ENCODE measurements at places on chromosomes 1 and 21.
A peak's percentile ranks its signal among the peaks of the same experiment; 100 is the strongest.

DNA sequence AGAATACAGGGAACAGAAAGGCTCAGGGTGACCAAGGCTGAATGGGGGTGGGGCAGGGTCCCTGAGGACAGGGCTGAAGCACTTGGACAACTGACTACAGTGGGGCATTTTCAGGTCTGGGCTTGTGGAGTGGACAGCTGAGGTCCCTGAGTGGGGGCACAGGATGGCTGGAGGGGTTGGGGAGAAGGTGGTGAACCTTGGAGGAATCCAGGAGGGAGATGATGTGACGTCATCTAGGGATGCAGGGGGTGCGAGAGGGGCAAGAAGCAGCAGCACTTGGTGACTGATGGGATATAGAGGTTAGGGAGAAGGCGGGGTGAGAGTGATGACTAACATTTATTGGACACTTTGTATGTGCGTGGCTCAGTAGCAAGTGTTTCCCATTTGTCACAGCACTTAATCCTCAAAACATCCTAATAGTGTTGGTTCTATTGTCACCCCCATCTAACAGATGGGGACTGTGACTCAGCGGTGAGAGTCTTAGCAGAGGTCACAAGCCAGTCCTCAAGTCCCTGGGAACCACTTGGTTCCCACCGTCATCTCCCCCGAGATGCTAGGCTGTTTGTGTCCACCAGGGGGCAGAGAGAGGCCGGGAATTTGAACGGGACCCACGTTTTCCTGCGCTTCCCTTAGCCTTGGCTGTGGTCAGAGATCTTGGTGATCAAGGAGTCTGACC is 27.9 kb upstream of the BMP8B start:
- peak; percentile 80 for DNase-seq

- DNase-seq, result peak; percentile 76
Observed at GRCh38 chr1:159077120-159077961, 775 bp upstream of the AIM2 start.

- DNase-seq, result no peak
Observed at GRCh38 chr1:245748240-245748639, 593.5 kb downstream of the KIF26B start.

DNA sequence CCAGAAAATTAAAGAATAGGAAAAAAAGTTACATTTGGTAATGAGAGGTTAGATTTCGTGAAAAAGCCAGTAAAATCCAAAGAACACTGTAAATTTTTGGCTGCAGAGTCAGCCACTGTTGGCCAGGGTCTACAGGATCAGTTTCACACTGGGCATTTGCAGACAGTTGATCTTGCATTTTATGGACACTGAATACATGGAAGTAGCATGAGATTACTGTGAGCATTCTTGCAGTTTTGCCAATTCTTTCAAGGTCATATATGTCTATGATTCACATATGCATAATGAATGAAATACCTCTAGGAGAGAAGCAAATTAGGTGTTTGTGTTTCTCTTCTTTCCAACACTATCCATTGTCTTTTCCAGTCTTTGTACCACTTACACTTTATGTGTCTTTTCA is 200.8 kb upstream of the DPYD start:
- no peak for DNase-seq

- no peak for DNase-seq
Observed at GRCh38 chr21:43815107-43815613, 25.8 kb downstream of the RRP1 start.

- no peak for DNase-seq
Observed at GRCh38 chr1:220513834-220514233, 14.1 kb upstream of the MARK1 start.

DNA sequence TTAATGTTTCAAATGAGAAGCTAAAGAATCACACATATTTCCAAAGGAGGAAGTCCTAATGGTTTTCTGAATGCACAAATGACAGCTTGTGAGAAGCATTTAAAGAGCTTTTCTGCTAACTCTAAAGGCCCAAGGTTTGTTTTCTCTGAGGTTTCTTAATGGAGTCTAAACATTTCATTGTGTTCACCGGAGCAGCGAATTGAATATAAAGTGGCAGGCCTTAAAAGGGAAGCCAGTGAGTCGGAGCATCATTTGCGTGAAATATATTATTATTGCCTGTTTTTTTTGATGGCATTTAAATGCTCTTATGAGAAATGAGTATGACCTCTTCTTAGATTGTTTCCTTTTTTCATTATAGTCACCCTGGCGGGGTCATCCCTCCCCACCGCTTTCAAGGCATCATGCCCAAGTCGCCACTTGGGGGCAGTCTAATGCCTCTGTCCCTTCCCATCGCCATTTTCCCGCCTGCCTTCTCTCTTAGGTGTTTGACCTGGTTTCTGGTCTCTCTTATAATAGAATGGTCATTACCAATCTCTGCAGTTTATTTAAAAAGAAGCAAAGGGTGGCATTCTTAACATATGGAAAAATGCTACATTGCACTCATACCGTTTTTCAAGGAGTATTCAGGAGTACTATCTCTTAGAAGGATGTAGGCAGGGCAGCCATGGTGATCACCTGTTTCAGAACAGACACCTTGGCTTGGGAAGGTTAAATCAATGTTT is 25.3 kb upstream of the OVAAL start:
- DNase-seq, result no peak

GRCh38 chr1:226569879-226570547 is 21.4 kb downstream of the STUM start:
- no peak for DNase-seq

DNA sequence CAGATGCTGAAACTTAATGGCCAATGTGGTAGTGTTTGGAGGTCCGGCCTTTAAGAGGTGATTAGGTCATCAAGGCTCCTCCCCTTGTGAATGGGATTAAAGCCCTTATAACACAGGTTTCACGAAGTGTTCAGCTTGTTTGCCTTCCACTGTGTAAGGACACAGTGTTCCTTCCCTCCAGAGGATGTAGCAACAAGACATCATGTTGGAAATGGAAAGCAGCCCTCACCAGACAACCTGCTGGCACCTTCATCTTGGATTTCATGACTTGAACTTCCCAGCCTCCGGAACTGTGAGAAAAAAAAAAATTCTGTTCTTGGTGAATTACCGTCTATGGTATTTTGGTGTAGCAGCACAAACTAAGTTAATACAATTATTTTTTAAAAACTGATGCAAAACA is 613.8 kb downstream of the KIF26B start:
- no peak for DNase-seq

DNA sequence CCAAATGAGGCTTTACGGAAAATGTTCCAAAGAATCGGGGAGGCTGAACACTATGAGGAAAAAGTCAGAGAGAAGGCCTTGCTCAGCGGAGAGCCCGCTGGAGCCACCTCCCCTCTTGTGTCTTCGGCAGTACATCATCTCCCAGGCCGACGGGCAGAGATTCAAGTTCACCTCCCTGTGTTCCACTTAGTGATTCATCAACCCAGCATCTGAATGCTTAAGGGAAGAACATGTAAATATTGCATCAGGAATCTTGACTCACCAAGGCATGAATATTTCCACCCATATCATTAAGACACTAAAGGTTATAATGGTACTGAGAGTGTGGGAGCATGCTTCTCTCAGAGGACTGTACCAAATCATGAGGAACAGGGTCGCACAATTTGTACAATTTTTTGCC is 172.5 kb downstream of the ST6GALNAC5 start:
- peak; percentile 94 for DNase-seq

- no peak for DNase-seq
Observed at GRCh38 chr1:67646145-67647035, 38.6 kb upstream of the GADD45A start.

DNA sequence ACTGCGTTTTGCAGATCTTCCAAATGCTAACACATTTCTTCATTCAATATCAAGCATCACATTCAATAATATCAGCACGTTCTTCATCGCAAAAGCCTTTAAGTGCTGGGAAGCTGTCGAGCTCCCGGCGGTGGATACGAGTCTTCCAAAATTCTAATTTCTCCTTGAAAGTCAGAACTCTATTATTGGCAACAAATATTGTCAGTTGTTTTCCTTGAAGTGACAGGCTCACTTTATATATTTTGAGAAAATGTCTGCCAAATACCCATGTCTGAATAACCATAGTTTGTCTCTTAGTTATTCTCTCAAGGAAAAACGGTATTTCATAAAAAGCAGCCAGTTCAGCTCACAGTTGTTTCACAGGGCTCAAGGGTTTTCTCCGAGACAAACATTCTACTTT is 226.2 kb upstream of the C1orf174 start:
- DNase-seq, result no peak

DNA sequence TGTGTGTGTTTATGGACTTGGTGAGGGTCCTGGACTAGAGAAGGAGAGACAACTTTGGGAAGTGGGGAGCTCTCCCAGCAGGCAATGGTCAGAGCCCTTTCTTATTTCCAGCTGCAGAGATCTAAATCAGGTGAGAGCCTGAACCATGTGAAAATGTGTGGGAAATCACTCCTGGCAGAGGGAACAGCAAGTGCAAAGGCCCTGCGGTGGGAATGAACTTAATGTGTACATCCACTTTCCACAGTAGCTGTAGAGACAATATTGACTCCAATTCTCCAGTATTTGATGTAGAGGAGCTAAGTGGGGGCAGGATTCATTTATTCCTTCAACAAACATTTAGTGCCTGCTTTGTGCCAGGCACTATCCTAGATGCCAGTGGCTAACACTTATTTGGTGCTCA is 14.7 kb upstream of the POU3F1 start:
- no peak for DNase-seq

DNA sequence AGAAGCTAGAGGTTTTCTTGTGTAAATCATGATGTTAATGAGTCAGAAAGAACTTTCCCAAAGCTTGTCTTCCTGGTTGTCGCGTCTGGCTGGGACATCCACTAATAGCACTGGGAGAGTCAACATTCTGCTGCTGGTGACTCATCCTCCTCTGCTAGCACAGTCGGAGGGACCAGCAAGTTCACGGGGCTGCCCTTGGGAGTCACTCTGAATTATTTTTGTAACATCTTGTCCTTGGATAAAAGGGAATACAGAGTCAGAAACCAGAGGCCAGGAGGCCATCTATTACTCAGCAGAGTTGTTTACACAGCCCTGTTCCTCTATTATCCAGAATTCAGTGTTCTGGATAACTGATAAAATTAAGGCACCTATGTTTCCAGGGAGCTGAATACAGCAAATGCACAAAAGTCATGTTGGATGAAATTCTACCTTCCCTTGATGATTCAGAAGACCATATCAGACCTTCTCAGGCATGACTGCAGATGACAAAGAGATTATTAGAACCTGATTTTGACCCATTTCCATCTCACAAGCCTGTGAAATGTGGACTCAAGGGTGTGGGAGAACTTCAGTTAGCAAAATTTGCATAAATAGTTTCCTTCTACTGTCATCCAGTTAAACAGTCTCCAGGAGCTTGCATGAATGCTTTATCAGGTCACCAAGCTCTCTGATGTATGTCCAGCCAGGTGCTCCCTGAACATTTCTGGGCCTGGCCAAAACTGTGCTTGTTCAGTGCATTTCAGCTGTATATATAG is 68.1 kb downstream of the JAK1 start:
- DNase-seq, result peak; percentile 77

DNA sequence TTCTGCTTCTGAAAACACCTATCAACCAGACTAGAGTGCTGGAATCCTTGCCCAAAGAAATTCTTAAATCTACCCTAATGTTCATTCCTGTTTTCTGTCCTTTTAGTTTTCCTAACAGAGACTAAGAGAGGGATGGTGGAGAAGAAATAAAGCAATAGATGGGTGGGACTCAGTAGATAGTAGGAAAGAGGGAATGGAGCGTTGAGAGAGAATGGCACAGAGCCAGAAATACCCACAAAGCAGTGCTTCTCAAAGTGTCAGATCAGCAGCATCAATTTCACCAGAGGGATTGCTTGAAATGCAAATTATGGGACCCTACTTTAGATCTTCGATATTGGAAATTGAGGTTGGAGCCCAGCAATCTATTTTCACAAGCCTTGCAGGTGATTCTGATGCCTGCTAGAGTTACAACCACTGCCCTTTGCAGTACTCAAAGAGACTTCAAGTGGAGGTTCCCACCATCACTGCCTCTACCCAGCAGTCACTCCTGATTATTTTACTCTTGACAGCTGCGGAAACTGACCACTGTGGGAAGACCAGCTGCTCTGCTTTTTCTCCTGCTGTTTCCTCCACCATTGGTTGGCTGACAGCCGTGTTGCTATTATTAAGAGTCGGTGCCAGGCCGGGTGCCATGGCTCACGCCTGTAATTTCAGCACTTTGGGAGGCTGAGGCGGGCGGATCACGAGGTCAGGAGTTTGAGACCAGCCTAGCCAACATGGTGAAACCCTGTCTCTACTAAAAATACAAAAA is 11.4 kb upstream of the PRPF3 start:
- DNase-seq, result no peak

DNA sequence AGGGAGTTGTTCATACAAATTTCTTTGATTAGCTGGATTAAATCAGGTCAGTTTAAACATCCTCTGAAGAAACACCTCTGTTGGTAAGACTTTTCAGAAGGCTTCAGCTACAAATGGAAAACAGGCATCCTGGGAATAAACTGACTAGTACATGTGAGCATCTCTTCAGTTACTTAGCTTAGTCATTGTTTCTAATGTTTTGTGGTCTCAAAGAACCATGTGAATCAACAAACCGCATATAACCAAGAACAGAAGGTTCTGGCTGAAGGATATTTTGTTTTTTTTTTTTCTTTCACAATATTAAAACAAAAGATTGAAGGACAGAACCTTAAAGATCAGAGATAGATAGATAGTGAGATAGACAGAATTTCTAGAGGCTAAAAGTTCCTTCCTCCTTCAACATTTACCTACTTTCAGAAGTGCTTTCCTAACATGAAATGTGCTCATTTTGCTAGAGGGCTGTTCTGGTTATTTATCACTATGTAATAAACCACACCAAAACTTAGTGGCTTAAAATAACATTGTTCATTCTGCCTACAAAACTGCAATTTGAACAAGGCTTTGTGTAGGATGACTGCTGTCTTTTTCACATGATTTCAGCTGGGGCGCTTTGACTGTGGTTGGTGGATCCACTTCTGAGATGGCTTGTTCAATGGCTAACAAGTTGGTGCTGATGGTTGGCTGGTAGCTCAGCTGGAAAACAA is 119.8 kb upstream of the PTGFR start:
- DNase-seq, result peak; percentile 44

- DNase-seq, result peak; percentile 60
Observed at GRCh38 chr1:238061967-238062613, 171.4 kb upstream of the ZP4 start.

DNA sequence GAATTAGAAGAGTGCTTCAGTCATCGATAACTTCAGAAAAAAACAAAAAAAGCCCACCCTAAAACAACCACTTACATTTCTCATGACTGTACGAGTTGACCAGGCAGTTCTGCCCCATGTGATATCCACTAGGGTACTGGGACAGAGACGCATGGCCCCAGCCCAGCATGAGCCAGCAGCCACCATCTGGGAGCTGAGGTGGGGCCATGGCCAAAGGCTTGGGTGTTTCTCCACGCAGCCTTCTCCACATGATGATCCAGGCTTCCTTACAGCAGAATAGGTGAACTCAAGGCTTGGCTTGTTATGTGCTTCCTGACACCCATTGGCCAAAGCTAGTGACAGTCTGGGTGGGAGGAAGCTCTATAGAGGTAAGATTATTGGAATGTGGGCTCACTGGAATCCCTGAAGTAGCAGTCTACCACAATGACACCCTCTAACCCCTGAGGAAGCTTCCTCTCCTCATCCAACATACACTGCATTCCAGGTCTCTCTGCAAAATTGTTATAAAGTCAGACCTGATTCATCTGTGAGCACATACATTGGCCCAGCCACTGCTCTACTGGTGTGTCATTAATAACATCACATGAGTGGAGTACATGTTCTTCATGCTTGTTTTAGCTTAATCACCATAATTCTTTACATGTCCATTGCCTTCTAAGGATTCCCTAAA is 66.3 kb upstream of the NTPCR start:
- DNase-seq, result no peak

All from HS-5 (cell line).